ENCODE measurements at places on chromosomes 11 and 22.
A peak's percentile ranks its signal among the peaks of the same experiment; 100 is the strongest.

DNA sequence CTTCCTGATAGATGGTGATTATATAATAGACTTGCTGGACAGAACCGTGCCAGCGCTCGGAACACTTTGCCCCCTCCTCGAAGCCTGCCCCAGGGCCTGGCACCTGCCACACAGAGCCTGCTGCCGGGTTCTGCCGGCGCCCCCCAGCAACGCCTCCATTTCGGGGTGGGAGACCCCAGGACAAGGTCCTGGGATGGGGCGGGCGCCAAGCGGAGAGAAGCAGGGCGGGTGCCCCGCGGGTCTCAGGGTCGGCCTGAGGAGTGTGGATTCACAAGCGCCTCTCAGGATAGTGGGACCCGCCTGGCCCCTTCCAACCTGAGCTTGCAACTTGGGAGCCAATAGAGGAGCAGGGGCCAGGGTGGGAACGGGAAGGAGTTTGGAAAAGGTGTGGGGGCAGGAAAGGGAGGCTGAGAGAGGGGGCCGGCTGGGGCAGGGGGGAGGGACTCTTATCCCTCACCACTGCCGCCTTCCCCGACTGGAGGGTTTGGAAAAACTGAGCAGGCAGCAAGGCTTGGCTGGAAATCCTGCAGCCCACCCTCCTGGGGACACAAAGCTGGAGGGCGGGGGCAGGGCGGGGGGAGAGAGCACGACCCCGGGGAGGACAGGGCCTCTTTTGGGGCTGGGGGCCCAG is 3.3 kb upstream of the BCL9L start:
- no peak for DNase-seq

DNA sequence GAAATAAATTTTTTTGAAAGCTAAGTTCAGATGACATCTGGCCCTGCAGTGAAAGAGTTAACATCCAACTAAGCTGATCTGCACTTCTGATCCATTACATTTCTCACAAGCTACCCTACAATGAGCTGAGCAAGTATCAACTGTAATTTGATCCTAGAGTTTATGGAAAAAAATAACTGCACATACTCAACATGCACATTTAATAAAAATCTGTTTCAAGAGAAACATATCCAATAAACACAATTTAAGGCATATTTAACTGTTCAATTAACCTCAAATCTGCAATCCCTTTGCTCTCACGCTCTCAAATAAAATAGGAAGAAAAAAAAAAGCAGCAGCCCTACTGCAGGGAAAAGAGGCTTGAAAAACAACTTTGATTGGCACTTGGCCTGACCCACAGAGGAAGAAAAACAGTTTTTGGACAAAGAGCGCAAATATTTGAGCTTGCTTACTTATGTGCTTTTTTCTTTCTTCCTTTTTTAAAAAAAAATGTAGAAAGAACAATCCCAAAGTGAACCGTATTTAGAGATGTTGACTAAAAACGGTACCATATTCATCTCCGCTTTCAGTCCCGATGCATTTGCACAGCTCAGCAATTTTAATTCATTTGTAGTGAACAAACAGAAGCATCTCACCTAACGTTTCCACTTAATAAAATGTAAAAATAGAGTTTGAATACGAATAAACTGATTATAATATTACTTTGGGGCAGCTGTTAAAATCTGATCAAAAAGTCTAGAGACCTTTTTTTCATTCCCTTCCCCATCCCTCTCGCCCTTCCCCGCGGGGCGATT is 1.6 kb downstream of the SESN3 start:
- DNase-seq, result no peak

DNA sequence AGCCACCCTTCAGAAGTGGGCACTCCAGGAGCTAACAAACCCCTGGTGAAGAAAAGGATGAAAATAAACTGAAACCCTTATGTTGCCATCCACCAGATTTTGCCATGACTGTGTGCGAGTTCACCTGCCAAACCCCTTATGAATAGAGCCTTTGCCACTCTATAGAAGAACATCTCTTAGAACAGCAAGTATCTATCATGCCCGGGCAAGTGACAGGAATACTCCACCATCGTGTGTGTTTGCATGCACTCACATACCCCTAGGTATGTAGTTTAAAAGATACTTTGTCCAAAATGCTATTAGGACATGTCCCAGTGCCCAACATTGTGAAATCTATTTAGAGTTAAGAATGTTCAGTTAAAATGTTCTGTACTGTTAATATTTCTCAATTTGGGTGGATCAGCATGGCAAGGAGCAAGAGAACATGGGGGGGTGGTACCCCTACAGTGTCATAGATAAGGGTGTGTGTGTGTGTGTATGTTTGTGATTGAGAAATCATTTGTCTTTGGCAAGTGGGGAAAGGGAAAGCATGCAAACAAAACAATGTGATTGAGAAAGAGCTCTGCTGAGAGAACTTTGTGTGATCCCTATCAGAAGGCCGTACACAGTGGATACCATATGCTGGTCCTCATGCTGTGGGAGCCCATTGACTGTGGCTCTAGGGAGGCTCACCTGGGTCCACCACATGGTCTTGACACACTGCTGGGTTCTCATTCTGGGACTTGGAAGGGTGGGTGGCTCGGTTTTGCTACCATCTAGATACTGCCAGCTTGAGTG is 94.9 kb downstream of the ZBTB16 start:
- DNase-seq, result peak; percentile 27

DNA sequence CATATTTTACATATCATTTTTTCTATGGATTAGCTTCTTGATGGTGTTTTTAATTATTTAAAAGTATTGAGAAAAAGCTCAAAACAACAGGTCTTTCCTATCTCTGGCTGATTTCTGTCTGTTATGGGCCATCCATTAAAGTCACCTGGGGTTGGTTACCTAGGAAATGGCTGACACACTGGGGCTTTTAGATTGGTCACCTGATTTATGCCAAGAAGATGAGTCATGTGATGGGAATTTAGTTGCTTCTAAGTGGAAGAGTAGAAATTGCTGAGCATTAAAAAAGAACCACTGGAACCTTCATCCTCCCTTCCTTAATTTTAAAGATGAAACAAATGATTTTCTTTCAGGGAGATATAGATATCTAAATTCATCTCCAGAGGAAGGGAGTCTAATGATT is 48.8 kb upstream of the LARGE1 start:
- DNase-seq, result no peak

DNA sequence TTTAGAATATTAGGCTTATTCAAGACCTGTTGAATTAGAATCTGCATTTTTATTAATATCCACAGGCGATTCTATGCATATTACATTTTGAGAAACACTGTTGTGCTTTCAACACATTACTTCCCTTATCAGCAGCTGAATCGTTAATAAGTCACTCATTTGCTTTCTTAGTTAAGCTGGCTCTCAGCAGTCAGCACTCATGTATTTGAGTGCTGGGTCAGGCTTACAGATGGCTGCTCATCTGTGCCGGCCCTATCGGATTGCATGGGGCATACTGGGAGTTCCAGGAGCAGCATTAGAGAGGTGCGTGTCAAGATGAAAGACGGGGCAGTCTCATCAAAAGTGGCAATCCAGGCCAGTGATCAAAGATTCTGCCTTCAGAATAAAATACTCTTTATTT is 10.8 kb upstream of the OR51L1 start:
- no peak for DNase-seq

DNA sequence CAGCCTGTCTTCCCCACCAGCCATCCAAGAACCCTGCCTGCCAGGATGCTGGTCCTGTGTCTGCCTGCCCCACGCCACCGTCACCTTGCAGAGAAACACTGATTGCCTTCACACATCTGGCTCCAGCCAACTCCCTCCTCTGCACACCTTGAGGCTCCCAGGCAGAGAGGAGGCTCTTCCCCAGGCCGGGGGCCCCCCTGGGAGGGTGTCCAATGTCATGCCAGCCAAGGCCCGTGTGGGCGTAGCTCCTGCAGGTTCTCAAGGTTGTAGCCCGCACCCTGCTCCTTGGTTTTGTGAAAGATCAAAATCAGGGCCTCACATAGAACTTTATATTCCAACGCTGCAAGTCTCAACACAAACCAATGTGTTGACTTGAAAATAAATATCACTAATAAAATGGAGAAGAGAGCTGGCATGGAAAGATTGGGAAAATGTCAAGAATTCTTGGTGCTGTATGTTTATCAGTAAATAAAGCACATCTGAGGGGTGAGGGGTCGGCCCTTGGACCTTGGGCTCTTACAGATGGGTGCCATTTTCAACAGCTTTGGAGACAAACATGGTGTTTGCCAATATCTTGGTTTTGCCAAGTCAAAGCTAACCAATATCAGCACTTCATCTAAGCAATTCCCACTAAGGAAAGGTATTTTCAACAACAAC is 6.7 kb upstream of the PPARA start:
- DNase-seq, result no peak

Measured in AG09309 (cell line).